Stimulated activated CD8-positive, alpha-beta memory T cell treated with anti-CD3 and anti-CD28 coated beads, Interleukin-12 subunit alpha, Interleukin-12 subunit beta, amount 100 ng/mL, for 4 hours (primary cell): ENCODE measurements at places on chromosomes 13 and 19.
A peak's percentile ranks its signal among the peaks of the same experiment; 100 is the strongest.

- no peak for DNase-seq
Observed at GRCh38 chr13:39561971-39562370, 41.0 kb downstream of the LHFPL6 start.

- no peak for DNase-seq
Observed at GRCh38 chr13:21466527-21466926, 7.4 kb upstream of the ZDHHC20 start.

DNA sequence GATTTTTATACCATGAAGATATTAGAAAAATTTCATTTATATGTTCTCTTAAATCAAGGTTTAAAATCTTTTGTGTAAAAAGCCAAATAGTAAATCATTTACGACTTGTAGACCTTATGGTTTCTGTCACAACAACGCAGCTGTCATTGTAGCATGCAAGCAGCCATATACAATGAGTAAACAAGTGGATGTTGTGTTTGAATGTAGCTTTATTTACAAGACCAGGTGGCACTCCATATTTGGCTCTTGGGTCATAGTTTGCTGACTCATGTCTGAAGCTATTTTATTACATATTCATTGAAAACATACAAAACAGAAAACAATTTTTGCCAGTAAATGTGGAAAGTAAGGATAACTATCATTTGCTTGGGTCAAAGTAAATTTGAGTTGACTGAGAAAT is 930.8 kb downstream of the SLITRK5 start:
- no peak for DNase-seq

GRCh38 chr13:77372275-77372674 is 45.4 kb upstream of the MYCBP2 start:
- no peak for DNase-seq

- no peak for DNase-seq
Observed at GRCh38 chr19:33947265-33947964, 150.7 kb downstream of the KCTD15 start.

DNA sequence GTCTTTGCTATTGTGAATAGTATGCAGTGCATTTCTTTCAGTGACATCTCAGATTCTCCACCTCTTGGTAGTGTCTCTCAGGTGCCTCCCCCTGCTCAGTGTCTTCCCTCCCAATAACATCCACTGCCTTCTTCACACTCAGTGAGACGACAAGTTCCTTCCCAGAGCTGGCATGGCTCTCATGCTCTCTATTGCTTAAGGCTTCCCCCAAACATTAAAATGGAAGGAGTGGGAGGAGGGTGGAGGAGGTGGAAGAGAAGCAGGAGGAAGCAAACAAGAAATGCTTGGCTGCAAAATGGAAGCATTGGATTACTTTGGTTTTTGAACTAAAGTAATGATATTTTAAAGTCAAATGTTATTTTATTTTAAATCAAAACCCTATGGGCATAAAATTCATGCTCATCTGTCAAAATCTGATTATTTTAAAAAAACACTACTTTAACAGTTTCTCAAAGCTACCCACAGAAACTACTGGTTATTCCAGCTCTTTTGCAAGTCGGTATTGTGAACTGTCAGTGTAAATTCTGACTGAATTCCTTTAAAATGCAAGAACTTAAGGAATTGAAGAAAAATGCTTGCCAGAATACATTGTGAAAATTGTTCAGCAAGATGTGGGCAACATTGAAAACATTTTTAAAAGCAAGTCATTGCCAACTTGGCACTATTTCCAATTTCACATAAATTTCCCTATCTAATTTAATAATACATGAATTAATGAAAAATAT is 727.6 kb upstream of the ARGLU1 start:
- DNase-seq = no peak

- DNase-seq = no peak
Observed at GRCh38 chr19:47735131-47735530, 10.2 kb upstream of the NOP53 start.

GRCh38 chr19:16615808-16616207 is 12.2 kb downstream of the MED26 start:
- no peak for DNase-seq

- no peak for DNase-seq
Observed at GRCh38 chr13:99663908-99664307, 162.6 kb downstream of the TM9SF2 start.

DNA sequence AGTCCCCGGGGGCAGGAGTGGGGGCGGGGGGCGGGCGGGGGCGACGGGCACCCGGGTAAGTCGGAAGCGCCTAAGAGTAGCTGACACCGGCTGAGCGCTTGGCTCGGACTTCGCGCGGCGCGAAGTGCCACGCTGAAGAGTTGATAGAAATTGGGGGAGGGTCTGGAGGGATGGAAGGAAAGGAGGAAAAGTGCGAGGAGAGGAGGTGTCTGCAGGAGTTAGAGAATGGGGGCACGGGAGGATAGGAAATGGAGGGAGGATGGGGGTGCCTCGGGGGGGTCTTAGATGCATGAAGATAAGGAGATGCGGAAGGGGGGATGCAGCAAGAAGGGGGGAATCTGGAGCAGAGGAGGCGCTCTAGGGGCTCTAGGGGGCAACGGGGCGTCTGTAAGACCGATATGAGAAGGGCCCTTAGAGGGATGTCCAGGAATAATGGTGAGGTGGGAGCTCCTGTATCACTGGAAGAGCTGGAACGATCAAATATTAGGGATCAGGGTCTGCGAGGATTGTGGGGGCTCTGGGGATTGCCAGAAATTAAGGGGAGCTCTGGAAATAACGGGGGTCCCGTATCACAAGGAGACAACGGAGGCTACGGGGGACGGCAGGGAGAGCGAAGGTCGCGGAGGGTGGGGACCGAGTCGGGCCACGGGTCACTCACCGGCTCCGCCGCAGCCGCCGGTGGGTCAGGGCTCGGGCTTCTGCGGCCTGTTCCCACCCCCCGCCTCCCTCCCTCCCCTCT is at the start of gene MYPOP:
Gene MYPOP, minus strand, starts transcription at position 702 of the 739 bp plus-strand sequence. CDS start 840 bp downstream, outside the sequence.
- DNase-seq = no peak

- DNase-seq = no peak
Observed at GRCh38 chr19:7505682-7506384, 10.1 kb upstream of the ZNF358 start.

DNA sequence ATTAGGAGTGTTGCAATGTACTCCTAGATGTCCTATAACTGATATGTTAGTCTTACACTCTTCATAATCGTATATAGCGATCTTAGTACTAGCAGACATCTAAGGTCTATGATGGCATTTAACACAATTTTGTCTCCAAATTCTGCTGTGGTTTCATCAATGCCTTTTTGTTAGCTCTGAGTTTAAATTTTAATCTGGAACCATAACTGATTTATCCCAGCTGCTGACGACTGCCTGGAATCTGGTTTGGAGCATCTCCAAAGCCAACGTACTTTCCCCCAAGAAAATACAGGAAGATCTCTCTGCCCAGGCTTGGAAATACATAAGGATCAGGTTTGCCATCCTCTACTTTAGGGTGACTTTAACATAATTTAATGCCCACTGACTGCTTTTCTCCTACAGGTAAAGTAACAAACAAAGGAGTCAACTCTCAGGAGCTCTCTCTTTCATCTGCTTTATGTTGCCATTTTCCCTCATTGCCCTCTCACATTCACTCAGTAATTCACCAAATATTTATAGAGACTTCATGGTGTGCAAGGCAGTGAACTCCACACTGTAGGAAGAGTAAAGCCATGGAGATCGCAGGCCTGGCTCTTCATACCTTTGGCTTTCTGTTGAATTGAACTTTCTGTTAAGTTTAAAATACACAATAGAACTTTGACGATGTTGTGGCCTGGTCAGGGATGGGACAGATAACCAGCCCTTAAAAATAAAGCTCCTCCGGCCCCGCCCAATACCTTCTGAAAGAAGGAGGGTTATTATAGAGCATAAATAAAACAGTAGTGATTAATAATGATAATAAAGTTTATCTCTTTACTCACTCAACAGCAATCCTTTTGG is 23.3 kb upstream of the SPART start:
- DNase-seq = no peak

GRCh38 chr19:35731779-35732405 is 10.4 kb downstream of the IGFLR1 start:
- no peak for DNase-seq

DNA sequence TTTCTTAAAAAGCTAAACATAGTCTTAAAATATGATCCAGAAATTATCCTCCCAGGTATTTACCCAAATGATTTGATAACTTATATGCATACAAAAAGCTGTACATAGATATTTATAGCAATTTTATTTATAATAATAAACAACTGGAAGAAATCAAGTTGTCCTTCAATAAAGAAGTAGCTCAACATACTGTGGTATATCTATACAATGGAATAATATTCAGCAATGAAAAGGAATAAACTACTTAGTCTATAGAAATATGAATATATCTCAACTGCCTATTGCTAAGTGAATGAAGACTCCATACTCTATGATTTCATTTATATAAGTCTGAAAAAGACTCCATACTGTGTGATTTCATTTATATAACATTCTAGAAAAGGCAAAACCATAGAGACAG is 47.1 kb upstream of the SLAIN1 start:
- DNase-seq = no peak

- DNase-seq = no peak
Observed at GRCh38 chr19:42150911-42151361, 18.7 kb upstream of the POU2F2 start.

GRCh38 chr13:100491164-100491842 is 97.3 kb downstream of the GGACT start:
- no peak for DNase-seq

GRCh38 chr13:106568299-106569003 is 514 bp upstream of the ARGLU1 start:
- DNase-seq = no peak

DNA sequence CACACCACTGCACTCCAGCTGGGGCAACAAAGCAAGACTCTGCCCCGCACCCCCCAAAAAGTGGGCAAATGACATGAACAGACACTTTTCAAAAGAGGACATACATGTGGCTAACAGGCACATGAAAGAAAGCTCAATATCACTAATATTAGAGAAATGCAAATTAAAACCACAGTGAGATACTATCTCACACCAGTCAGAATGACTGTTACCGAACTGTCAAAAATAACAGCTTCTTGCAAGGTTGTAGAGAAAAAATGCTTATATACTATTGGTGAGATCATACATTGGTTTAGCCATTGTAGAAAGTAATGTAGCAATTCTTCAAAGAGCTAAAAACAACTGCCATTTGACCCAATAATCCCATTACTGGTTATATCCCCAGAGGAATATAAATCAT is 99.5 kb upstream of the SPATA13 start:
- DNase-seq = no peak

DNA sequence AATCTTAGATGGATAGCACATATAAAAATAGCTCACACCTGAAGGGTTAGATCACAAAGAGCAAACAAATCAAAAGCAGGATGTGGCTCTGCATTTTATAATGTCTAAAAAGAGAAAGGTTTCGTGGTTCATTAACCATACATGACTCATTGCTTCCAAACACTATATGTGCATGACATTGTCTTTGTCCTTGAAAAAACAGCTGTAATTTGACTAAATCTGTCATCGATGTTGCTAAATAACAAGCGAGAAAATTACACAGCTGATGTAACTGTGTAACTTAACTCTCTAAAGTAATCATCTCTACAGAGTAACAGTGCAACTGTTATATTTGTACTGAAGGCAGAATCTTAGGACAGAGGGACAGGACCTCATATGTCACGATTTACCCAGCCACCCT is 383.1 kb upstream of the GPC6 start:
- no peak for DNase-seq

- DNase-seq = no peak
Observed at GRCh38 chr19:5000120-5000611, 31.3 kb downstream of the KDM4B start.

GRCh38 chr19:30338041-30338456 is 34.1 kb upstream of the ZNF536 start:
- no peak for DNase-seq

DNA sequence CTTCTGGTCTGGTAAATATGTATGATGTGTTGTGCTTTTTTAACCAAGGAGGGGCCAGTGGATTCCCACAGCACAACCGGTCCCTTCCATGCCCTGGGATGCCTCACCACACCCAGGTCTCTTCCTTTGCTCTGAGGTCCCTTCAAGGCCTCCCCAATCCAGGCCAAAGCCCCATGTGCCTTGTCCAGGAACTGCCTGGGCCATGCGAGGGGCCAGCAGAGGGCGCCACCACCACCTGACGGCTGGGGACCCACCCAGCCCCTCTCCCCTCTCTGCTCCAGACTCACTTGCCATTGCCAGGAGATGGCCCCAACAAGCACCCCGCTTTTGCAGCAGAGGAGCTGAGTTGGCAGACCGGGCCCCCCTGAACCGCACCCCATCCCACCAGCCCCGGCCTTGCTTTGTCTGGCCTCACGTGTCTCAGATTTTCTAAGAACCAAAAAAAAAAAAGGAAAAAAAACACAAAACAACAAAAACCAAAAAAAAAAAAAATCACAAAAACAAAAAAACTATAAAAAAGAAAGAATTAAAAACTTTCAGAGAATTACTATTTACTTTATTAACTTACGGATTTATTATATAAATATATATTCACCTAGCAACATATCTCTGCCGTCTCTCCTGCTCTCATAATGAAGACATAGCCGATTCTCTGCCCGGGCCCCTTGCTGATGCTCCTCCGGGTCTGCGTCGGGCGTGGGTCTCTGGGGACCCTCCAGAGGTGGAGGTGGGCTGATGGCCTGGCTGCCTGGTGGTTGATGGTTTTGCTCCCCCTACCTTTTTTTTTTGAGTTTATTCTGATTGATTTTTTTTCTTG is 14.4 kb downstream of the CAPN12 start:
- DNase-seq = peak; percentile 57

DNA sequence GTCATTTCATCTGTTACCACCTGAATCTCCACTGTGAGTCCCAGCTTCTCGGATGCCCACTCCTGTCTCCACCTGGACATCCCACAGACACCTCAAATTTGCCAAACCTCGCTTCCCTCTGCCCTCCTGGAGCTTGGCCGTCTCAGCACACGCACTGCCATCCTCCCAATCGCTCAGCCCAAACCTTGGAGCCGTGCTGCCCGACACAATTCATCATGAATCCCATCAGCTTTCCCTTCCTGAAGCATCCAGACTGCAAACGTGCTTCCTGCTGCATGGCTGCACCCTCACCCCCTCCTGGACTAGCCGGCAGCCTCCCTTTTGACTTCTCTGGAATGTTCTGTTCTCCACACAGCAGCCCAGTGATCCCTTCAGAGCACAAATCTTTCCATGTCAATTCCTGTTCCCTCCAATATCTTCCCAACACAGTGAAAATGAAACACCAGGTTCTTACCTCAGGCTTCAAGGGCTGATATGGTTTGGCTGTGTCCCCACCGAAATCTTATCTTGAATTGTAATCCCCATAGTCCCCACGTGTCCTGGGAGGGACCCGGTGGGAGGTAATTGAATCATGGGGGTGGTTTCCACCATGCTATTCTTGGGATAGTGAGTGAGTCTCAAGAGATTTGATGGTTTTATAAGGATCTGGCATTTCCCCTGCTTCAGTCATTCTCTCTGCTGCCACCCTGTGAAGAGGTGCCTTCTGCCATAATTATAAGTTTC is 1.1 kb upstream of the PROZ start:
- no peak for DNase-seq

DNA sequence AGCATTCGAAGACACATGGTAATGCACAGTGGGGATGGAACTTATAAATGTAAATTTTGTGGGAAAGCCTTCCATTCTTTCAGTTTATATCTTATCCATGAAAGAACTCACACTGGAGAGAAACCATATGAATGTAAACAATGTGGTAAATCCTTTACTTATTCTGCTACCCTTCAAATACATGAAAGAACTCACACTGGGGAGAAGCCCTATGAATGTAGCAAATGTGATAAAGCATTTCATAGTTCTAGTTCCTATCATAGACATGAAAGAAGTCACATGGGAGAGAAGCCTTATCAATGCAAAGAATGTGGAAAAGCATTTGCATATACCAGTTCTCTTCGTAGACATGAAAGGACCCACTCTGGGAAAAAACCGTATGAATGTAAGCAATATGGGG is 16.2 kb upstream of the ZNF763 start:
- DNase-seq = no peak
